ENCODE measurements at places on chromosomes 5 and 9.

- DNase-seq, result no peak
Measured at GRCh38 chr5:124675931-124676846, 70.2 kb downstream of the ZNF608 start.

GRCh38 chr5:127306647-127307046 is 16.1 kb downstream of the MEGF10 start:
- no peak for DNase-seq

DNA sequence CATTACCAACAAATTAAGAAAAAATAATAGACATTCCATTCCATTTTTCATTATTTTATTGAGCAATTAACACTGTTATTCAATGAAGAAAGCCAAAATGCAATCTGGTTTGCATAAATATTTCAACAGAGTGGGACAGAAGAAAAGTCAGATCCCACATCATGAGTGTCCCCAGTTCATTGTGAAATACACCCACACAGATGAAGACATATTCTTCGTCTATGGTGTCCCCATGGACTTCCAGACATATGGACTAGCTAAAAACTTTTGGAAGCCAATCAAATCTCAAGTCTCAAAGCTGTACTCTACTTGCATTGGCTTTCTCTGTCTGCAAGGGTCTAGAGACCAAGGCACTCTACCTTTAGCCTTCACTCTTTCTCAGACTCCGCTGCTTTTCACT is 194.3 kb downstream of the SEMA5A start:
- DNase-seq, result no peak

- no peak for DNase-seq
Measured at GRCh38 chr5:169742771-169743296, 105.8 kb downstream of the DOCK2 start.

DNA sequence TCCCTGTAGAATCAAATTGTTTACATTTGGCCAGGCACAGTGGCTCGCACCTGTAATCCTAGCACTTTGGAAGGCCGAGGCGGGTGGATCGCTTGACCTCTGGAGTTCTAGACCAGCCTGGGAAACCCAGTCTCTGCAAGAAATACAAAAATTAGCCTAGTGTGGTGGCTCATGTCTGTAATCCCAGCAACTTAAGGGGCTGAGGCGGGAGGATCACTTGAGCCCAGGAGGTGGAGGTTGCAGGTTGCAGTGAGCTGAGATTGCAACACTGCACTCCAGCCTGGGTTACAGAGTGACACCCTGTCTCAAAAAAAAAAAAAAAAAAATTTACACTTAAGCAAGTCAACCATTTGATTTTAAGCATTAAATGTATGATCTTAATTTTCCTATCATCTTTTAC is 17.5 kb upstream of the IQGAP2 start:
- no peak for DNase-seq

DNA sequence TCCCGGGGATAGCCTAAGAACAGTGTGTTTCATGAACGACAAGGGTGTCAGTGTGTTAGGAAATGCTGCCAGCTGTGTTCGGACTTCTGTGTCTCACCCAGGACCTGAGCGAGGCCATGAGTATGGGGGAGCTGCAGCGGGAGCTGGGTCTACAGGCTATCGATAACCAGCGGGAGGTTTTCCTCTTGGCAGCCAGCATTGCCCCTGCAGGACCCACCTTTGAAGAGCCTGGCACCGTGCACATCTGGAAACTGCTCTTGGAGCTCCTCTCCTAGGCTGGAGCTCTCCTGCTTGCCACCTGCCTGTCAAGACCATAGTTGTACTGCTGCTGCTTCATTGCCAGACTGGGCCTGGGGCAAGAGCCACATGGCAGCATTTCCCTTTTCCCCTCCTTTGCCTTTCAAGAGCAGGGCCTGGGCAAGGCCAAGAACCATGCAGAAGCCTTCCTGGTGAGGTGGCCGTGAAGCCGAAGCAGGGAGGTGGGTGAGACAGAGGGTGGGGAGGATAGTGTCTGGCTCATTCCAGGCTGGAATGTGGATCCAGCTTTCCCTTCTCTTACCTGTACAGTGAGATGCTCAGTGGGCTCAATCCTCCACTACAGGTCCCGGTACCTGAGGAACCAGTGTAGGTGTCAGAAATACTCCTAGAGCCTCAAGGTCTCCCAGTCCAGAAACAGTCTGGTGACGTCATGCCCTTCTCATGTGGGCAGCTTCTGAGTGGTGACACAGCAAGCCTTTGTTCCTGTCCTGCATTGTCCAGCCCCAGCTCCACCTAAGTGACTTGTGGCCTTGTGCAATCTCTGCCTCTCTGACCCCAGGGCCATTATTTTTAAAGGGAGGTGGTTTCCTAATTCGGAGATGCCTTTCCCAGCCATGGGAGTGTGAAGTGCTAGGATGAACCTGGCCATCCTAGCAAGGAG is 6.6 kb downstream of the ARL10 start:
- DNase-seq, result no peak

GRCh38 chr9:10843151-10843550 is 230.3 kb upstream of the PTPRD start:
- DNase-seq, result no peak

DNA sequence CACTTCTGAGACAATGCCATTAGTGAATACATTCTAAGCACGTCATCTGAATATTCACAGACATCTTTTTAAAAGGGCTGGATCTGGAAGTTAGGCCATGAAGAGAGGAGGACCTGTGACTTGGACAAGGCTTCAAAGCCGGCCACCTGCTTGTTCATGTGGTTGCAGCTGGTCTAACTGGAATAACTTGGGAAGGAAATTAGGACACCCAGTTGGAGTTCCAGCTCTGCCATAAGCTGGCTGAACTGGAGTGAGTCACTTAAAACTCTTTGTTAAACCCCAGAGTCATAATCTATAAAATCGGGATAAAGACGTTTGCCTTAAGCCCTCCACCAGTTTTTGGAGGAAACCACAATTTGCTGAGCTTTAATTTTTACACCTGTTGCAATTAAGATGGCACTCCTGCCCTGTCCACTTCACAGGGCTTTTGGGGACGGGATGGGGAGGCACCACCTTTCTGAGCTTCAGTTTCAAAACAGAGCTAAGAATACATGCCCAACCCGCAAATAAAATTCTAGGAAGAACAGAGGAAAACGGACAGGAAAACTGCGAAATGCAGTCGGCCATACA is 536 bp upstream of the STX17 start:
- no peak for DNase-seq

DNA sequence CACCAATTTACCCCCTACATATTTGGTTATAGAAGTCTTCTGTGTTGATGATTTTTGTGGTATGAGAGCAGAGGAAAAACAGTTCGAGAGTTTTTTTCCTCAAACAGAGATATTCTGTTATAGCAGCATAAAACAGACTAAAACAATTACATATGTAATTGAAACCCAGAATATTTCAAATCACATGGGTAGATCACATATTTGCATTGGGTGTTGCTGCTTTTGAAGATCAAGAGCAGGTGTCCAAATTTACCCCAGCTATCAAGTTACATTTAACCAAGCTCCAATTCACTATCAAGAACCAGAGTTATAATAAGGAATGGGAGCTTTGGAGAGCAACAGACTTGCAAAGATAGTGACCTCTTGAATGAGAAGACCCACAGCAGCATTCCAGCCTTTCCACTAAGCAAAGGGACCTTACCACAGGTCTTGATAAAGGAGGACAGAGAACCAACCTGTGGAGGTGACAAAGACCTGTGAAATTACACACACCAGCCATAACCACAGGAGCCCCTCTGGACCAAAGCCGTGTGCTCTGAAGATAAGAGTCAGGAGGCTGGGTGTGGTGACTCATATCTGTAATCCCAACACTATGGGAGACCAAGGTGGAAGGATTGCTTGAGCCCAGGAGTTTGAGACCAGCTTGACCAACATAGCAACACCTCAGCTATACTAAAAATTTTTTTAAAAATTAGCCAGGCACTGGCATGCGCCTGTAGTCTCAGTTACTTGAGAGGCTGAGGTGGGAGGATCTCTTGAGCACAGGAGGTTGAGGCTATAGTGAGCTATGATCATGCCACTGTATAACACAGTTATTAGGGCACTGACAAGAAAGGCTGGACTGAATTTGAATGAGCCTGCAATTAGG is 4.0 kb upstream of the CCL28 start:
- no peak for DNase-seq

- no peak for DNase-seq
Measured at GRCh38 chr9:134317790-134318414, 8.4 kb upstream of the RXRA start.

GRCh38 chr5:78841767-78842166 is 143.3 kb downstream of the ARSB start:
- no peak for DNase-seq

- no peak for DNase-seq
Measured at GRCh38 chr5:178627259-178627598, 379 bp upstream of the CLK4 start.

DNA sequence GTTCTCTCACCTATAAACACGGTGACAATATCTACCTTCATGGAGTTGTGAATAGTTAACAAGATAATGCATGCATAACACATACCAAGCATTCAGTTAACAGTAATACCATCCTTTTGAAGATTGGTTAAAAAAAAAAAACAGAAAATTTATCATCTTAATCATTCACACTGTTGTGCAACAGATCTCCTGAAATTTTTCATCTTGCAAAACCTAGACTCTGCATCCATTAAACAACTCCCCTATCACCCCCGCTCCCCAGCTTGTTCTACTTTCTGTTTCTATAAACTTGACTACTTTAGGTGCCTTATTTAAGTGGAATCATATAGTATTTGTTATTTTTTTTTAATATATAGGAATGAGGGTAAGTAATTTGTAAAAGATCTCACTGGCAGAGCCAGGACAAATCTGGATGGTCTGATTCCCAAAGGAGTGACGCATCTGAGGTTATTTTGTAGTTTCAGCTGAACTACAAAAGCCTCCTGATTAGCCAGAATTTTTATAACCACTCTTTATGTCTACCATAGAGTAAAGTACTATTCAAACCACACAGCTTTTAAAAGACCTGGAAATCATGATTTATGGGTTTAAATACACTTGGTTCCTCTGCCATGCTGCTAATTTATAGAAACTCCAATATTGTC is 93.0 kb downstream of the FANCC start:
- DNase-seq, result no peak

- no peak for DNase-seq
Measured at GRCh38 chr5:60810438-60811085, 33.5 kb downstream of the ELOVL7 start.

DNA sequence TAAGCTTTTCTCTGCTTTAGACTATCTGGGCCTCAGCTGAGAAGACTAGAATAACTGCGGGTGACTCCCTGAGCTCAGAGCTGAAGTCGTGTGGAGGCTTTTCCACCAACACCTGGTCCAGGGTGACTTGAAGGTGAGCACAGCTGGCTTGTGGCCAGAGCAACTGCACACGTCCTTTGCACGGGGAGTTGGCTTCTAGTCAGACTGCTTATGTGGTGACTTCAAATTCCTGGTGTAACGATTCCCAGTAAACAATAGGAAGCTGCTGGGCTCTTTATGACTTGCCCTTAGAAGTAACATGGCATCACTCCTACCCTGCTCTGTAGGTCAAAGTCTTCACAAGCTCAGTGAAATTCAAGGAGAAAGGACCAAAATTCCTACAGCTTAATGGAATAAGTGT is 800.6 kb upstream of the CDH6 start:
- DNase-seq, result no peak

- DNase-seq, result no peak
Measured at GRCh38 chr9:37172557-37172956, 52.2 kb downstream of the ZCCHC7 start.

GRCh38 chr5:17769277-17769676 is 135.0 kb downstream of the TAF11L14 start:
- no peak for DNase-seq

DNA sequence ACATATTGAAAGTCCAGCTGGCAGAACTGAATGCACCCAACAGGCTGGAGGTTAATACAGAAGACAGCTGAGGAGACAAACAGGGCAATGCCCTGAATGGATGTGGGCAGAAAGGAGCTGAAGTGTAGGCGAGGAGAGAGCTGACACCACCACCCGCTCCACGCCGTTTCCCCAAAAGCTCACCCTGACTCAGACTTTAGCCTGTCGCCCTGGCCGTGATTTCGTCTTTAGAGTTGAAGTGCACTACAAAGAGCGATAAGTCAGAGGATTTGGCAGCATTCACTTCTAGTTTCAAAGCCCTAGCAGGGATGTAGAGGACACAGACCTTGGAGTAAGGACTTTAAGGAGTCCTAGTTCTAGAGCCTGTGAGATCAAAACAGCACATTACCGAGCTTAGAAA is 2.2 kb upstream of the ERAP1 start:
- DNase-seq, result peak; percentile 28

GRCh38 chr5:93226202-93226735 is 354.8 kb downstream of the NR2F1-AS1 start:
- DNase-seq, result no peak

DNA sequence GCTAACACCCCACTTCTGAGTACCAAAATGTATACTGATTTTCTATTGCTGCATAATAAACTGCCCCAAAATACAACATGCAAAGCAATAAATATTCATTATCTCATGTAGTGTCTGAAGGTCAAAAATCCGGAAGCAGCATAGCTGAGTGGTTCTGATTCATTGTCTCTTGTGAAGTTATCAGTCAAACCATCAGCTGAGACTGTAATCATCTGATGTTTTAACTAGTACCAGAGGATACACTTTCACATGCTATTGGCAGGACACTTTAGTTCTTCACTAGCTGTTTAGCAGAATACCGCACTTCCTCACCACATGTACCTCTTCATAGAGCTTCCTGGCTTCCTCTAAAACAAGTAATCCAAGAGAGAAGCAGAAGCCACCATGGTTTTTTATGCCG is 12.7 kb upstream of the TMEM161B start:
- no peak for DNase-seq

DNA sequence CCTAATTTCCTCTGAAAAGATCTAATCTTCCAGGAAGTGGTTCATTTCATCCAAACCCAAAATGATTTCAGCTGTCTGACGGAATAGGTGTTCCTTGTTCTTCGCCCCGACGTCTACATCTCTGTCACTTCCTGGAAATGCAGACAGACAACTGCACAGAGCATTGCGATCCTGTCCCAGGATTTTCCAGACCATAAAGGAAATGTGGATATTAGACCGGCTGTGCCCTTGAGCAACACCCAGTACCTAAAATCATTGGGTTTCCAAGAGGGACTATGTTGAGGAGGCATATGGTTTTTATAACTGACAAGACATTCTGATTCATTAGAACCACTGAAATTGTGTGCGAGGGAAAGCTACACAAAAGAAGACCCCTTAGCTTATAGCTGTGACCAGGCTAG is 74.2 kb downstream of the MSX2 start:
- no peak for DNase-seq

- DNase-seq, result no peak
Measured at GRCh38 chr5:61000887-61001286, 55.9 kb downstream of the NDUFAF2 start.

All from activated CD4-positive, alpha-beta T cell treated with anti-CD3 and anti-CD28 coated beads, Interleukin-2, Interleukin-6, amounts not matched to agents 100 ng/mL and 50 ng/mL, durations not matched to agents 16 hours and 8 hours (primary cell).